ENCODE measurements at places on chromosomes 1 and 21.

DNA sequence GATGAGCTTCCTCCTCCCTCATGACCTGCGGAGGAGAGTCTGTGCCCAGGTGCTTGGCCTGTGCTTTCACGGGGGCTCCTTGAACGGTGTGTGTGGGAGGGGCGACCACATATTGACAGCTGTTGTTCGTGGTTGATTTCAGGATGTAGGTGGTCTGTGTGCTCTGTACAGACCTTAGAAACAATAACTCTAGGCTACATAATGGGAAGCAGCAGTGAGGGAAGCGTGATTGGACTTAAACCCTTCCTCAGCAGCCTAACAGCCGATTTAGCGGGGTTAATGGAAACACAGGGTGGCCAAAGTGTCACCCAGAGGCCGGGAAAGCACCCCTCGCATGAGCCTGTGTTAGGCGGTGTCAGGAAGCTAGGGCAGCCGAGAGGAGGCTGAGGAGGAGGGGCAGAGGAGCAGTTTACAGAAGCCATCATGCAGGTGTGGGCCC, 56.0 kb downstream of the TBCE start:
- no peak for DNase-seq

DNA sequence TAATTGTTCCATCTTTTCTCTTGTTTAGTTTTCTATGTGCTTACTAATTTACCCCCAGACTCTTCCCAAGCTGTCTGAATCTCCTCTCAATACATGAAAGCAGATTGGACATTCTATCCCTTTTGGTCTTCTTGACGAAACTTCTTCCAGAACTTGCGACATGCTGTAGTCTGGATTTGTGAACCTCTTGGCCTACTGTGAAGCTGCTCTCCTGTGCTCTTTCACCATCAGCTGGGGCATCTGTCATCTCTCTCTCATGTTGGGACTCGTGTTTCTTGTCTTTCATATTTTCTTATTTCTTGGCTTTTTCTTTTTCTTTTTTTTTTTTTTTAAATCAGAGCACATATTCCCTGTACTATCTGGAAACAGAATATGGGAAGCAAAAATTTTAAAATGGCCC, 6.8 kb downstream of the CPT2 start:
- no peak for DNase-seq

DNA sequence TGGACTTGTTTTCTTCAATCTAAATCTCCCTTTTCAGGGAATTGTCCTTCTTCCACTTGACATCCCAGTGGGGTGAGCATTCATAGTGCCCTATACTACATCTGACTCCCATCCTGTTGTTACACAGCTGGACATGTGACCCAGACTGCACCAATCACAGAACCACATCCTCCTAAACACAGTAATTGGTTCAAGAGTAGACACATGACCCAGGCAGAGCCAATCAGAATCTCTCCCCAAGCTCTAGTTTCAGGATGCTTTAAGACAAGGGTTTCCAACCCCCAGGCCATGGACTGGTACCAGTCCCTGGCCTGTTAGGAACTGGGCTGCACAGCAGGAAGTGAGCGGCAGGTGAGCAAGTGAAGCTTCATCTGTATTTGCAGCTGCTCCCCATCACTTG, 5.6 kb upstream of the DDOST start:
- DNase-seq, result no peak

DNA sequence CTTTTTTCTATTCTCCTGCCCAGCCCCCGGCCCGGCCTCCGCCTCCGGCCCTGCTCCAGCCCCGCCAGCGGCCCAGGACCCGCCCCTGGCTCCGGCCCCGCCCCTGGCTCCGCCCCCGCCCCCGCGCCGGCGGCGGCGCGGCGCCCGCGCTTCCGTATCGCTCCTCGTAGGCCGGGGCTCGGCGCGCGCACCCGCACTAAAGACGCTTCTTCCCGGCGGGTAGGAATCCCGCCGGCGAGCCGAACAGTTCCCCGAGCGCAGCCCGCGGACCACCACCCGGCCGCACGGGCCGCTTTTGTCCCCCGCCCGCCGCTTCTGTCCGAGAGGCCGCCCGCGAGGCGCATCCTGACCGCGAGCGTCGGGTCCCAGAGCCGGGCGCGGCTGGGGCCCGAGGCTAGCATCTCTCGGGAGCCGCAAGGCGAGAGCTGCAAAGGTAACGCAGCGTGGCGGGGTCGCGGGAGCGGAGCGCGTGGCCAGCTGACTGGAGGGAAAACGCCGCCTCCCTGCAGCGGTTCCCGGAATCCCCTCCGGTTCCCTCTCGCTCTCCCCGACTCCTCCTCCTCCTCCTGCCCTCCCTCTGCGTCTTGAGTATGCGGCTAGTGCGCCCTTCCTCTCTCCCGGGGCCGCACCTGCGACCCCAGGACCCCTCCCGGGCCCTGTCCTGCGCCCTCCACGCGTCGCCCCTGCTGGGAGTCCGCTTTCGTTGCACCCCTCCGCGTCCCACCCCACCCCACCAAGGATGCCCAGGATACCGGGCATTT, at the start of gene IFNAR2:
IFNAR2 (plus strand) TSS at position 155 of the 761 bp plus-strand sequence. CDS start 11,985 bp downstream, outside the sequence.
- DNase-seq, result peak; percentile 70

GRCh38 chr1:32413507-32414185, 19.4 kb upstream of the BSDC1 start:
- peak; percentile 83 for DNase-seq

GRCh38 chr1:81592233-81592632, 208.5 kb upstream of the ADGRL2 start:
- no peak for DNase-seq

- DNase-seq, result no peak
Observed at GRCh38 chr1:60825593-60825992, 256.8 kb upstream of the NFIA start.

- DNase-seq, result no peak
Observed at GRCh38 chr1:216750961-216751360, 27.7 kb upstream of the ESRRG start.

DNA sequence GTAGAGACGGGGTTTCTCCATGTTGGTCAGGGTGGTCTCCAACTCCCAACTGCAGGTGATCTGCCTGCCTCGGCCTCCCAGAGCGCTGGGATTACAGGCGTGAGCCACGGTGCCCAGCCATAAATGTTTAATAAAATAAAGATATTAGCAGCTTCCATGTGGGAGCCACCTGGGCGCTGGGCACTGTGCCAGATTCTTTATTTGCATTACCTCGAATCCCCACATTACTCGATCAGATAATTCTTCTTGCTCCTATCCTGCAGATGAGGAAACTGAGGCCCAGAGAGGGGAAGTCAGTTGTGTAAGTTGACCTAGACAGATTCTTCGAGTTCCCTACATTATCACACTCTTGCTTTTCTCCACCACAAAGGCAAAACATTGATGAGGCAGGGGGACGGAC, 24.9 kb upstream of the TENT5B start:
- DNase-seq, result peak; percentile 14

DNA sequence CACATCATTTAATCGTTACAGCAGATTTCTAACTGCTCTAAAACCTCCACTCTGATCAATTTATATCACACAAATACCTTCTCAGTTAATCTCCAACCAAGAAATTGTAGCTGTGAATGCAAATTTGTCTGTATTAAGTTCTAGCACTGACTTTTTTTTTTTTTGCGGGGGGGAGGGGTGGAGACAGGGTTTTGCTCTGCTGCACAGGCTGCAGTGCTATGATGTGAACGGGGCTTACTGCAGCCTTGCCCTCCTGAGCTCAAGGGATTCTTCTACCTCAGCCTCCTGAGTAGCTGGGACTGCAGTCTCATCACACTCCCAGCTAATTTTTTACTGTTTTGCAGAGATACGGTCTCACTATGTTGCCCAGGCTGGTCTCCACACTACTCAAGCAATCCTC, 163.6 kb downstream of the RERE start:
- DNase-seq, result no peak

DNA sequence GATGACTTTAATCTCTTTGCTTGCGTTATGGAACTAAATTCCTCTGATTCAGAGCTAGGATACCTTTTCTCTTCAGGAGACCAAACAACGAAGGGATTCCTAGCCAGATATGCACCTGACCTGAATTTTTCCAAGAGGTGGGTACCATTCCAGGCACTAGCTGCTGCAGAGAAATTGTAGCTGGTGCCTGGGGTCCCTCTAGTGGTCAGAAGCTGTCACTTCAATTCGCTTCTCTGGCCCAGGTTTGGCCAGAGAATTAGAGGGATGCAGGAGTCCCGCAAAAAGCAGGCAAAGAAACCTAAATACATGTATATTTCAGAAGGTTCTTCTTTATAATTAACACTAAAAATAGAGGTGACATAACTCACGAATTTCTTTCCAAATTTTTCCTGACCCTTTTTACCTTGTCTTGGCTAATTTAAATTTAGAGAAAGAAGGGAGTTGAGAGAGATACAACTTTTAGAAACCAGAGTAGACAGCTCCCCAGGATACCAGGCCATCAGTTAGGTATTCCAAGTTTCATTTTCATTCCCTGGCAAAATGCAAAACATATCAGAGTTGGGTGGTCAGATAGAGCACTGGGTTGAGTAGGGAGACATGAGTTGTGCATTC, 9.6 kb downstream of the ACKR1 start:
- DNase-seq, result peak; percentile 19

DNA sequence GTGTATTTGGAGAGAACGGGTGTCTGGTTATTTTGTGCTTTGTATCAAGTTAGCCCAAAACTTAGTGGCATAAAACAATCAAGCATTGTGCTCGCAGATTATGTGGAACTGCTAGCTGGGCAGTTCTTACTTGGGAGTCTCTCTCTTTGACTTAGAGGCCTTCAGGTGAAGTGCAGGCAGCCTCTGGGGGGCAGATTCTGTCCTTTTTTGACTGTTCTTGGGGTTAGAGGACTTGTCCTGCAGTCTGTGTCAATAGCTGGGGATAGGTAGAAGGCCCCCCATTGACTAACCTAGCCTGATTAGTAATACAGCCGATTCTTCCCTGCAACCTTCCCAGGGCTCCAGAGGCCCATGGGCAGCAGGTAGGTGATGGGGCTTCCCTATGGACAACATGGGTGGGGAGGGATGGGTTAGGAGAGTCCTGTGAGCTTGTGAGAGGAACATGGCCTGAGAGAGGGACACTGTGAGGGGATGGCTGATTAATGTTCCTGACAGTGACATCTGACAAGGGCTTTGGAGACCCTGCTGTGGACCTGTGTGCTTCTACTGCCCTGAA, 37.2 kb upstream of the ACOT11 start:
- no peak for DNase-seq

- no peak for DNase-seq
Observed at GRCh38 chr1:81225789-81226602, 574.7 kb upstream of the ADGRL2 start.

- peak; percentile 62 for DNase-seq
Observed at GRCh38 chr1:85464497-85465098, 361 bp downstream of the DDAH1 start.

- no peak for DNase-seq
Observed at GRCh38 chr1:42335809-42336518, 929 bp upstream of the FOXJ3 start.

GRCh38 chr1:236685917-236686814, at the start of gene ACTN2:
Gene ACTN2, plus strand, starts transcription at chr1:236686499. Its CDS starts 175 bp downstream, at chr1:236686674.
- peak; percentile 51 for DNase-seq

DNA sequence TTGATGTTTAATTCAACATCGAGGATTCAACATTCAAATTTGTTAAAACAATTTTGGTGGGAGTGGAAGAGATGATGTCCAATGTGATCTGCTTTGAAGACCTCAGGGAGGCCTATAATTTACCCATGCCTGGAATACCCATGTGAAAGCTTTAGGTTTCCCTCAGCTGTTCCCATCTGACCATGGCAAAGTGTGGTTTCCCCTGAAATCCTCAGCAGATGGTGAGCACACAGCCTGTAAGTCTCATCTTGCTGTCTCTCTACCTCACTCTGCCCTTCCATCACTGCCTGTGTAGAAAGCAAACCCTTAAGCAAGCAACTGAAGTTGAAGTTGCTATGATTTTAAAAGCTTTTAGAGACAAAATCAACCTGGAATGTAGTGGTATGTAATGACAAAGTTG, 80.1 kb upstream of the ATF3 start:
- DNase-seq, result peak; percentile 12

GRCh38 chr1:40425198-40425597, 25.1 kb upstream of the ZFP69B start:
- DNase-seq, result no peak

DNA sequence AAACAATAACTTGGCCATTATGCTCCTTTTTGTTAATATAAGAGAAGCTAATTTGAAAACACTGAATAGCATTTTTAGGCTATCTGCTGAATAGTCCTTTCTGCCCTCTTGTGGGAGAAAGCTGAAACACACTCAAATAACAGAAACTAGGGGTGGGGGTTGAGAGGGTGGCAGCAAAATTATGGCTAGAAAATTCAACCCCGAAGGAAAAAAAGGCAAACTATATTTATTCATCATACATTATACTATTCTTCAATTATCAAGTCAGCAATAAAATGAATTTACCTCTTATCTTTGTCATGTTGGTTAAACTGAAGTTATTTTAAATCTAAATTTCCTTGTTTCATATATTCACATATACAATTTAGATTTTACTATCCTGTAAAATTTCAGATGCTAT, 255.9 kb downstream of the FAF1 start:
- DNase-seq, result peak; percentile 34

- peak; percentile 75 for DNase-seq
Observed at GRCh38 chr1:60988891-60989290, 93.5 kb upstream of the NFIA start.

DNA sequence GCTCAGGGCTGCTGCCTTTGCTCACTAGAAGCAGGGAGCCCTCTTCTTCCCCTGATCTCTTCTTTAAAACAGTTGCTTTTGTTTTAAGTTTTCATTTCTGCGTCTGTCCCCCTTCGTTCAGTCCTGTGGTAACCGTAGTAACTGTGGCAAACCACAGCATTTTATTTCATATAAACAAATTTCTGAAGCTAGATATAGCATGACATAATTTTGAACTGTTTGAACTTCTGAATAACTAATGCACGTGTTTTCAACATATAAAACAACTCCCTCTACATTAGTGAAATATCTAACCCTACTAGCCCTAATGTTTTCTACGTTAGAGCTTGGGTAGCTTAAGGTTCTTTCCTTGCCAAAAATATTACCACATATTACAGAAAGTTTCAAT, 104.6 kb downstream of the DISP1 start:
- DNase-seq, result no peak

GRCh38 chr1:234001817-234002216, 97.3 kb downstream of the SLC35F3 start:
- DNase-seq, result no peak

DNA sequence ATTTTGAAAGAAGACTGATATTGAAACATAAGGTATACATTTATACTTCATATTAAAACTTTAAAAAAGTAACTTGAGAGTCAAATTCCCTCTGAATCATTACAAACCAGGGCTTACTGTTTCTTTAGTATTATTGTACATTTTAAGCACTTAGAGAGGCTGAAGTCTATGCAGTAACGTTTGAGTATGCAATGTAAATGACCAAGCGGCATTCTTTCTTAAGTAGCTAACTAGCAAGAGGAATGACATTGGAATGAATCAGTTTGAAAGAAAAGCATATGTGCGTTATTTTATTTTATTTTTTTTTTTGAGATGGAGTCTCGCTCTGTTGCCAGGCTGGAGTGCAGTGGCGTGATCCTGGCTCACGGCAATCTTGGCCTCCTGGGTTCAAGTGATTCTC, 24.3 kb downstream of the WNT2B start:
- DNase-seq, result no peak

GRCh38 chr1:54516249-54516920, 31.6 kb upstream of the ACOT11 start:
- no peak for DNase-seq

DNA sequence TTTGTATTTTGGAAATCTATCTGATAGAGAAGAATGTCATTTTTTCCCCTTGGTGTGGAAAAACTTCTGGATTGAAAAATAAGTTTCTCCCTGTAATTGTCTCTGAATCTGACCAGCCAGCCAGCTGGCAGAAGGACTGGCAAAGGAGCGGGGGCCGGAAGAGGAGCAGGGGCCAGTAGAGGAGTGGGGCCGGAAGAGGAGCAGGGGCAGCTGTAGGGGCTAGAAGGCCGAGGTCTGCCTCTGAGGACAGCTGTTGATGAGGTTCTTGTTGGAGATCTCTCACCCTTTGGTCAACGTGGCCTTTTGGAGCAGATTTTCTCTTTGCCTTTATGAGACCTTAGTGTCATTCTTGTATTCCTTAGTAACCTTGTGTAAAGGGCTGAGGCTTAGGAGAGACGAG, 121.8 kb downstream of the GALNT2 start:
- no peak for DNase-seq
